ENCODE measurements at places on chromosomes 11 and 22.

- peak; percentile 77 for DNase-seq
These were observed 20.5 kb upstream of the TEAD1 start for GRCh38 chr11:12653729-12654128.

GRCh38 chr22:18113680-18114394, 3.2 kb downstream of the TUBA8 start:
- no peak for DNase-seq

- DNase-seq, result no peak
These were observed 3.8 kb upstream of the FADS3 start for GRCh38 chr11:61895046-61895717.

- DNase-seq, result no peak
These were observed 4.9 kb upstream of the BARX2 start for GRCh38 chr11:129370715-129371114.

GRCh38 chr11:10670099-10670498, 23.5 kb downstream of the IRAG1 start:
- no peak for DNase-seq

- DNase-seq, result peak; percentile 39
These were observed 74.1 kb downstream of the ADM start for GRCh38 chr11:10379022-10379421.

GRCh38 chr11:67396587-67397389, 4.9 kb downstream of the PPP1CA start:
- no peak for DNase-seq

DNA sequence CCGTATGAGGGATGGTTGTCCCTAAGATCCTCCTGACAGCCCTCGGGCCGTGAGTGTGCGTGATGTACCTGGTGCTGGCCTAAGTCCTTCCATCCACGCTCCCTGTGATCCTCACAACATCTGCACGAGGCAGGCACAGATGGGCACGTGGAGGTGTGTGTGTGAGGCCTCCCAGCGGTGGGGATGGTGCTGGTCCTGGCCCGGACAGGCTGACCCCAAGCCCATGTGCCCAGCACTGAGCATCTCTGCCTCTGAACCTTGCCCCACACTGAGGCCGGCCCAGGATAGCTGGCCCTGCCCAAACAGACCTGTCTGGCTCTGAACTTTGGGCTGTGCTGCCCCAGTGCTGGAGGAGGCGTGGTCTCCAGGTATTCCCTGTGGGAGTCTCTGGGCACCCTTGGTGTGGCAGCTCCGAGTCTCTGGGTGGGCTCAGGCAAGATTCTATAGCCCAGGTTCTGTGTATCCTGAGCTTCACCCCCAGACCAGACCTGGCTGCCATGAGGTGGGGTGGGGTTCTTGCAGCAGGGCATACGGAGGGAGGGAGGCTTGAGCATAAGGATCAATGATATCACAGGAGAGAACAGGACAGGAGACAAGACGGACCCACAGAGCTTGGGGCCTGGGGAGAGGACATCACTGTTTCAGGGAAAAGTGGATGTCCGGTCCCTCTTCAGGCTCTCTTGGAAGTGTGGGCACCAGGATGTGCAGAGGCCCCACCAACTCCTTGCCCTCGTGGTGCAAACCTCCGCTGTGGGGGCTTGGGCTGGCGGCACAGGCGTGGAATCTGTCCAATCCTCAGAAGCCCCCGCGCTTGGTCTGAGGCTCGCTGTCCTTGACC, 881.8 kb downstream of the BRD1 start:
- no peak for DNase-seq

- DNase-seq, result peak; percentile 13
These were observed 106.7 kb upstream of the ASPHD2 start for GRCh38 chr22:26322179-26322905.

DNA sequence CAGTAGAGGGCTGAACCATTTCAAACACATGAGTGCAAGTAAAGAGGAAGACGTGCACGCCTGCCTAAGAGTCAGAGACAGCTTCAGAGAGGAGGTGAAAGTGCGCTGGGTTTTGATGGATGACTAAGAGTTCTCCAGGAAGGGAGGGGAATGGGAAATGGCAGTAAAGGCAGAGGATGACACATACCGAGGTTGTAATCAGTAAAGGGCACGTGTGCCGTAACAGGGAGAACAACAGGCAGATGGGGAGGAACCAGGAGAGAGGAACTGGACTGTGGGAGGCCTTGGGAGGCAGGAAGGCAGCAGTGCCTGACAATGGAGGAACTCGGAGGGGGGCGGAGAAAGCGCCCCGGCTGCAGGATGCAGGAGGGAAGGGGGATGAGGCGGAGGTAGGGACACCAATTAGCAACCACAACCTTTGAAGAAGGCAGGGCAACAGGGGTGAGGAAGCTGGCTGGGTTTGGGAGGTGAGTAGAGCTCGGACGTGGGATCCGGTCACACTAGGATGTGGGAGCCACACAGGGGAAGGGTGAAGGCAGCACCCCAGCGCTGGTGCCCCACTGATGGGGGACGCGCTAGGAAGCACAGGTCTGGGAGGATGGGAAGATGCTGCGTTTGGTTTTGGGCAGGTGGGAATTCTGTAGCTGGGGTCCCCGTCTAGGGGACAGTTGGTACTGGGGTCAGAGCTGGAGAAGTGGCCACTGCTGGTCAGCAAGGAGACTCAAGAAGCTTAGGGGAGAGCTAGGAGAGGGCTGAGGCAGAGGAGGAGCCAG, 67.4 kb downstream of the SCUBE1 start:
- DNase-seq, result peak; percentile 40

DNA sequence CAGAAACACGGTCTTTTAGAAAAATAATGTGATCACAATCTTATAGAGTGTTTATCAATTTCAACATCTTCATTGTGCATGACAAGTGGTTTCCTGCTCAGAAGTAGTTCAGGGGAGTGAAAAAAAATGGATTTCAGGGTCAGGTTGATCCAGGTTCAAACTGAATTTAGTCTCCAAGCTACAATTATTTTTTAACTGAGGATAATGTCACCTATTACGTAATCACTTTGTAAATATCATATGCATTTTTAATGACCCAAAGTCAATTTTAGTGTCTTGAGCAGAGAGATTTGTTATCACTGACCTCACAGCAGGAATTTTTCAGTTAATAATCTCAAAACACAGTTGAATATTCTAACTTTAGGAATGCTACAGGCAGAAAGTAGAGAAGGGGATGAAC, 627.2 kb upstream of the LUZP2 start:
- no peak for DNase-seq

GRCh38 chr11:123325533-123325932, 104.5 kb upstream of the GRAMD1B start:
- no peak for DNase-seq

DNA sequence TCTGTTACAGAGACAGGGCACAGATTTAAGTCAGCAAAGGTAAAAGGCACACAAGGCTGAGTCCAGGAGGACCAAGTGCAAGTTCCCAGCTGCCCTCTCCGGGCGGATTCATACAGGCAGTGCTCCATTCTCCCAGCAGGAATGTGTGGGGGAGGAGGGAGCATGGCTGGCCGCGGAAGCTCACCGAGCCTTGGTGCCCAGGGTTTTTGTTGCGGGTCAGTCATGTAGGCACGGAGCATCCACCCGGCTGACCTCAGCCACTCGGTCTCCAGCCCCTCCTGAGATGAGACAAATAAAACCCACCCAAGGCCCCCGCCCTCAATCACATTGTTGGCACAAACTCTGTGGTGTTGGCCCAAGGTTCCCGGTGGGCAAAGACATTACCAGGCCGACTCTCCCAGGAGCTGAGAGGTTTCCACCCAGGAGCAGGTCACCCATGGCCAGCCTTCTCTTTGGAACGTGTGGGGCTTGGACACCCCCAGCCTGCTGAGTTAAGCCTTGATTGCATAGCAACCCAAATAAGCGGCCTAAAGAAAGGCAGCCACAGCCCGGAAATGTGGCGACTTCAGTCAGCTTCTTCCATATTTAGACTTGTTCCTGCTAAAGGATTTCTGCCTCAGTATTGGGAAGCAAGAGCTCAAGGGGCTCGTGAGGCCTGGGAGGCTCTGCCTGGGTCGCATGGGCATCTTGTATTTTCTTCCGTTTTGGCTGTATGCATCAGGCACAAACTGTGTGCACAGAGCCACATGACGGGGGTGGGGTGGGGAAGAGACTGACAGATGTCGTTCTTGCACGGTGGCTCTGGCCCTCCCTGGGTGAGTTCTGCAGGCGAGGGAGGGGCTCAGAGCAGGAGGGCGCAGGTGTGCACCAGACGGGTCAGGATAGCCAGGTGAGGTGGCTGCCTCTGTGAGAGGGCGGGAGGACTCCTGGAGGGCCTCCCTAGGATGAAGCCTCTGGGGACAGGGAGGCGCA, 63.0 kb downstream of the ARHGAP8 start:
- no peak for DNase-seq

- peak; percentile 90 for DNase-seq
These were observed at the start of the genes LBHD1 and UQCC3 for GRCh38 chr11:62671608-62672389. TSS of gene LBHD1 (minus strand) at chr11:62672267. CDS start at chr11:62670031, 2,236 bp downstream. TSS of gene UQCC3 (plus strand) at chr11:62671673. CDS start at chr11:62671746, 73 bp downstream.

- no peak for DNase-seq
These were observed 14.4 kb upstream of the BRSK2 start for GRCh38 chr11:1375161-1375954.

DNA sequence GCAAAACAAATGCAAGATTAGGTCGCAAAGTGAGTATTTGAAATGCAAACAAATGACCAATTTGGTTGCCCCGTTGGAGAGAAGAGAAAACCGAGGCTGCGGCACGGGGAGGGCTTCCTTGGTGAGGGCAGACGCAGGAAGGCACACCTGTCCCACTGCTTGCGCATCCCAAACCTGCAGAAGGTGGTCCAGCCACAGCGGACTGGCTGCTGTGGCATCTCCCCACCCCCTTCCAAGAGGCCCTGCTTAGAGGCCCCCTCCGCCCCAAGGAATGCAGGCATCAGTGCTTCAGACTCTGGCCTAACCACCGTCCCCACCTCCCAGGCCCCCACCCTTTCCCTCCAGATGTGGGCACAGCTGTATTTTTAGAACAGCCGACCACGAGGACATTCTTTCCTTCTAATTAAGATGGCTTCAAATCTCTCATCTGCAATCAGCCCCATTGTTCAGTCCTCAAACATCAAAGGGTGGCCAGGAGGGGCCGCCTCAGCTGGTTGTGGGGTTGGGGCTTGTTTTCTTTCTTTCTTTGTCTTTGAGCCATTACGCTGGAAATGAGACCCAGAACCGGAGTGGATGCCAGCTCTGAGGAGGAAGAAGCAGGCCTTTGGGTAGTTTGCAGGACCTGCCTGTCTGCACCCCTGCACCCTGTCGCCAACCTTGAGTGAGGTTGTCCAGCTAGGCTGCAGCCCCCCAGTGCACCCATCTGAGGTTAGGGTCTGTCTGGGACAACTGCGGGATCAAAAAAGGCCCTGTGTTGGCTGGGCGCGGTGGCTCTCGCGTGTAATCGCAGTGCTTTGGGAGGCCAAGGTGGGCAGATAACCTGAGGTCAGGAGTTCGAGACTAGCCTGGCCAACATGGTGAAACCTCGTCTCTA, 9.4 kb upstream of the DERL3 start:
- no peak for DNase-seq

GRCh38 chr11:46984987-46985386, 48.4 kb downstream of the CSTPP1 start:
- DNase-seq, result no peak

DNA sequence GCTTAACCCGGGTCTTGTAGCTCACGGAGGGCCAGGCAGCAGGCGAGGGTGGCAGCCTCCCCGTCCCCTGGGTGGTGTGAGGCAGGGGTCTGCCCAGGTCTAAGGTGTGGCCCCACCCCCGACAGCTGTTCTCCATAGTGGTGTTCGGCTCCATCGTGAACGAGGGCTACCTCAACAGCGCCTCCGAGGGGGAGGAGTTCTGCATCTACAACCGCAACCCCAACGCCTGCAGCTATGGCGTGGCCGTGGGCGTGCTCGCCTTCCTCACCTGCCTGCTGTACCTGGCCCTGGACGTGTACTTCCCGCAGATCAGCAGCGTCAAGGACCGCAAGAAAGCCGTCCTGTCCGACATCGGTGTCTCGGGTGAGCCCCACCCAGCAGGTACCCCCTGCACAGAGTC, 24.4 kb downstream of the SYNGR1 start:
- DNase-seq, result no peak

DNA sequence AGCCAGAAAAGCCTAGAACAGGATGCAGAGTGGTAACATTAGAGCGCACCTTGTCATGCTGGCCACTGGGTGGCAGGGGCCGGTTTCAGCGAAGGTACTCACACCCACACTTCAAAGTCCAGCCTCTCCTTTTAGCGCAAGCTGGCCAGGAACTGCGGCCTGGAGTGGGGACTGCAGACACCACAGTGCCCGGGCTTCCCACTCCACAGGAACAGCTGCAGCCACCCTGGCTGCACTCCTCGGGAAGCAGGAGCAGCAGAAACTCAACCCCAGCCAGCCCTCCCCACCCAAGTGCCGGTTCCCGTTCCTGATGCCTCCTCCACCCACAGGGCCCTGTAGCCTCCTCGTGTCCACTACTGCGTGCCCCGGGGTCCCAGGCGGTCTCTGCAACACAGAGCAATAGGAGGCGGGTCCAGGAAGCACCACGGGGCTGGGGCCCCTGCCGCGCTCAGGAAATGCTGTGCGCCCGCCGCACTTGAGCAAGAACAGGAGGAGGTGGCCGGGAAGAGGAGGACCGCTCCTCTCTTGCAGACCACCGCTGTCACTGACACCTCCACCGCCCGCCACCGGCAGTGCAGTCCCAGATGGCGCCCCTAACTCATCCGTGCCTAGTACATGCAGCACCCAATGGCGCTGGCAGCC, 2.2 kb downstream of the RFPL2 start:
- peak; percentile 52 for DNase-seq

- DNase-seq, result no peak
These were observed 27.3 kb upstream of the TMEM86A start for GRCh38 chr11:18671246-18671645.
